T-cell (primary cell): ENCODE measurements at places on chromosomes 6 and 20.

DNA sequence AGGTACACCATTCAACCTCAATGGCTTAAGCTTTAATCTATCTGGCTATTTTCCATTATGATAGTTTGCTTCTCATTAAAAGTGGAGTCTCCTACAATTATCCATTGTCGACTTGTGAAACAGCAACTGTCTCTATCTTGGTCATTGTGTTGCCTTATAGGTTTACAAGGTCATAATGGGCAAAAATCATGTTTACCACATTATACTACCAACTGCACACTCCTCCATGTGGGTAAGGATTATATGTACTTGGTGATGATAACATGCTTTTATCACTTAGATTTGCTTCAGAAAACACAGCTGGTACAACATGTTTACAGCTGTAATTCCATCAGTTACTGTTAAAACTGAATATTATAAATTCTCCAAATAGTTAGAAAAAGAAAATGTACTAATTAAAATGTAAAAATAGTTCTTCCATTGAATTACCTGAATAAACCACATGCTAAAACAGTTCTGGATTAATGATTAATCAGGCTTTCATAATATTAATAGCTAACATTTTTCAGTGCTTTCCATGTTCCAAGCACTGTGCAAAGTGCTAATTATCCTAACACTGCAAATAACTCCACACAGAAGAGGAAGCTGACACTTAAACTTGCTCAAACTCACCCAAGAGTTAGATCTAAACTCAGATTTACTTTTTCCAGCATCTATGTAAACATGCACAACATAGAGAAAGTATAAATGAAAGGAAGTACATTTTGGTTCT, 96.7 kb downstream of the OGFRL1 start:
- DNase-seq, result no peak

DNA sequence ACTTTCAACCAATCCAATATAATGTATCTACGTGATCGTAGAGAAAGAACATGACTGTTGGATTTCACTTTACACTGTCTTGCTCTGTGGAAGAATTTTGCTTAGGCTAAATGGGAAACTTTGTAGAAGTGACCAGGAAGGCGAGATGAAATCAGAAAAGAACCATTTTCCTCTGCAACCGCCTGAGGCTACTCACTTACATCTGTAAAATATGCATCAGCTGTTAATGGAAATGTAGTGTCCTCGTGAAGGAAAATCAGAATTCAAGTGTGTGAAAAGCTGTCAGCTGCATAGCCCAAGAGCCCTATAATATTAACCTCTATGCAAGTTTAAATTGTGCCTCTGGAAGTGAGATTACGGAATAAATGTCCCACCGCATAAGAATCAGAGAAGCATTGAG, 277.9 kb downstream of the C6orf118 start:
- no peak for DNase-seq

DNA sequence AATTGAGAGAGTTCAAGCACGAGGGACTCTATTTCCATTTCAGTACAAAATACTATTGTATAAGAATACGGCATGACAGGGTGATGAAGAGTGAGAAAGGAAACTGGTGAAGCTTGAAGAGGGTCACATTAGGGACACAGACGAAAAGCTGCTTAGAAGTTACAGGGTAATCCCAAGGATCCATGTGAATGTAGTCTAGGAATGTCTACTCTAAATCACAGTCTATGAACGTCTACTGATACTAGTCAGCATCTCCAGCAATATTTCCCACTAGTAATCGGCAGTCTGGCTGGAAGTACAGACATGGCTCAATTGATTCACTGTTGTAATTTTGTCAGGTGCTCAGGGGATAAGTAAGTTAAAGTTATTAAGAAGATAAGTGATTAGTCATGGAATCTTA, 156.4 kb downstream of the ASCC3 start:
- DNase-seq, result no peak

GRCh38 chr20:41664584-41664983, 46.4 kb upstream of the CHD6 start:
- no peak for DNase-seq

GRCh38 chr6:161056451-161056850, 64.9 kb downstream of the MAP3K4 start:
- no peak for DNase-seq

GRCh38 chr6:168494726-168495125, 53.7 kb downstream of the SMOC2 start:
- DNase-seq, result no peak
